ENCODE measurements at places on chromosomes 1 and 21.

DNA sequence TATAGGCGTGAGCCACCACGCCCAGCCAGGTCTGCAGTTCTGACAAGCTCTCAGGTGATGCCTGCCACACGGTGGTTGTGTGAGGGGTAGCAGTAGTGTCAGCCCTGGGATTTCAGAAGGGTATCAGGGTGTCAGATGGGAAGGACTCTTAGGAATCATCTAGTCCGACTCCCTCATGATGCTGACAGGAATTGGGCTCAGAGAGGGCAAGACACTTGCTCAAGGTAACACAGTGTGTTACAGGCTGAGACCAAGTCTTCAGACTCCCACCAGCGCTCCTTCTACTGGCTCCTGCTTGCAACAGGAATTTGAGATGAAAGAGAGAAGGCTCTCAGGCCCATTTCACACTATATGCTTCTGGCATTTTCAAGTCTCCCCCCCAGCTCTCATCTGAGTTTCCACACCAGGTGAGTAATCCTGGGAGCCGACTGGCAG is 6.9 kb downstream of the HTR1D start:
- DNase-seq: no peak

GRCh38 chr1:112021263-112021662 is 31.8 kb upstream of the KCND3 start:
- no peak for DNase-seq

GRCh38 chr1:95509989-95510388 is 276.0 kb downstream of the RWDD3 start:
- DNase-seq: no peak

GRCh38 chr21:36792505-36792967 is 93.6 kb downstream of the SIM2 start:
- DNase-seq: no peak

GRCh38 chr1:30700528-30701257 is 22.7 kb downstream of the MATN1 start:
- no peak for DNase-seq

DNA sequence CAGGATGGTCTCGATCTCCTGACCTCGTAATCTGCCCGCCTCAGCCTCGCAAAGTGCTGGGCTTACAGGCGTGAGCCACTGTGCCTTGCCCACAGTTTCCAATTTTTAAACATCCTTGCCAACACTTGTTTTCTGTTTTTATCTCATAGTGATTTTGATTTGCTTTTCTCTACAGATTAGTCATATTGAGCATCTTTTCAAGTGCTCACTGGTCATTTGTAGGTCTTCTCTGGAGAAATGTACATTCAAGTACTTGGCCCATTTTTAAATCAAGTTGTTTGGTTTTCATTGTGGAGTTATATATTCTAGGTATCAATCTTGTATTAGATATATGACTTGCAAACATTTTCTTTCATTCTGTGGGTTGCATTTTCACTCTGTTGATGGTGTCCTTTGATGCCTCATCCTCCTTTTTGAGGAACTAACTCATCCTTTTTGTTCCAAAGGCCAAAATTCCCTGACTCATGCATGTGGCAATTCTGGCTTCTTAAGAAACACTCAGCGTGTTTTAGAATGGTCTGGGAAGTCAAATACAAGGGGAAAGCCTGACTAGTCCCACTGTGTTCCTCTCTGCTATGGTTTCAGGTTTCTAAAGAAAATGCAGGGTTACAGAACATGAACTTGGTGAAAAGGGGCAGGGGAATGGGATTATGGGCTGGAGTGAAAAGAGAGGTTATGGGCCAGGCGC is 37.3 kb downstream of the PTAFR start:
- DNase-seq: no peak

GRCh38 chr1:30697571-30698376 is 25.6 kb downstream of the MATN1 start:
- no peak for DNase-seq

GRCh38 chr1:111422546-111423391 is 4.8 kb downstream of the OVGP1 start:
- DNase-seq: no peak

- DNase-seq: no peak
Observed at GRCh38 chr21:32713726-32714125, 14.1 kb downstream of the SYNJ1 start.

Data from CMK (cell line).